ENCODE measurements at places on chromosomes 13 and 19.

DNA sequence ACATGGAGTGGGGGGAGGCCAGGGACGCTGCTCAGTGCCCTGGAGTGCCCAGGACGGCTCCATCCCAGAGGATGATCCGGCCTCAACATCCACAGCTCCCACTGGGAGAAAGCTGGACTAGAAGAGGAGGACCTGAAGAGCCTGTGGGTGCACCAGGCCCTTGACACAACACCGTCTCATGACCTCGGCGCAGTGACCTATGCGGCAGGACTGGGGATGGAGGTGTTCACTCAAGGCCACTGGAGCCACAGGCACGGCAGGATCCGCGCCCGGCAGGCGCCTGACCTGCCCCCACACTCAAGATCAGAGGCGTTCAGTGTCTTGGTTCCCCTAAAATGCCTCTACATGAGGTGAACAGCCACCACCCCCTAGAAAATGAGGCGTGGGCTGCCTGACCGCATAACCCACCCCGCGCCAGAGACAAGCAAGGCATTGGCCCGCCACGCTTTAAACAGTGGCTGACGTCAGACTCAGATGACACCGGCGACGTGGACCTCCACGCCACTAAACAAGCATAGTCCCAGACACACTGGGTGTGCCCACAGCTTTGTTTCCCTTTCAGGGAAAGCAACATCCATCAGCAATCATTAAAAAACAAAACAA, 8.0 kb downstream of the SGTA start:
- no peak for DNase-seq

GRCh38 chr13:41675306-41675705, 218.0 kb downstream of the RGCC start:
- DNase-seq = peak; percentile 55

DNA sequence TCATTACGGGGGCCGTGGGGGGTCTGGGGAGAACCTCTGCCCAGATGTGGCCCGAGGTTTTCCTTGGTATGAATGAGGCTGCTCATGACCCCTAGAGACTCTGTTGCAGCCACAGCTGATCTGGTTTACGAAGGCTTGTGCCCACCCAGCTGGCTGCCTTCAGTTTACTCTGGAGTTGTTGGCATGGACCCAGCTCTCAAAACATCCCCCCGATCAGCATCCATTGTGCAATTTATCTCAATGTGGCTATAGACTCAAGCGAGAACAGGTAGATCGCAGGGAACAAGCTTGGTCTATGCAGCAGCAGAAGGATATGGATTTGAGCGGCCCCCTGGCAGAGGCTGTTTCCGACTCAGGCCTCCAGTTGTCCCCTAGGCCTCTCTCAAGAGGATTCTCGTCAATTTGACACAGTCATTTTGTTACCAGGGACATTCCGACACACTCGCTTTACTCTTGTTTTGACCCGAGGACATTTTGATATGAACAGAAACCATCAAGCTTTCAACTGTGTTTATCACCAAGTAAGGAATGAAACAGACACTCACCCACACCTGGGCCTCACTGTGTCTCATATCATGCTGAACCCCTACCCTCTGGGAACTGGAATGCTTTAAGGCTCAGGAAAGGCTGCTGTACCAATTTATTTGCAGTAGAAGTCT, 161.5 kb downstream of the KATNAL1 start:
- DNase-seq = no peak

DNA sequence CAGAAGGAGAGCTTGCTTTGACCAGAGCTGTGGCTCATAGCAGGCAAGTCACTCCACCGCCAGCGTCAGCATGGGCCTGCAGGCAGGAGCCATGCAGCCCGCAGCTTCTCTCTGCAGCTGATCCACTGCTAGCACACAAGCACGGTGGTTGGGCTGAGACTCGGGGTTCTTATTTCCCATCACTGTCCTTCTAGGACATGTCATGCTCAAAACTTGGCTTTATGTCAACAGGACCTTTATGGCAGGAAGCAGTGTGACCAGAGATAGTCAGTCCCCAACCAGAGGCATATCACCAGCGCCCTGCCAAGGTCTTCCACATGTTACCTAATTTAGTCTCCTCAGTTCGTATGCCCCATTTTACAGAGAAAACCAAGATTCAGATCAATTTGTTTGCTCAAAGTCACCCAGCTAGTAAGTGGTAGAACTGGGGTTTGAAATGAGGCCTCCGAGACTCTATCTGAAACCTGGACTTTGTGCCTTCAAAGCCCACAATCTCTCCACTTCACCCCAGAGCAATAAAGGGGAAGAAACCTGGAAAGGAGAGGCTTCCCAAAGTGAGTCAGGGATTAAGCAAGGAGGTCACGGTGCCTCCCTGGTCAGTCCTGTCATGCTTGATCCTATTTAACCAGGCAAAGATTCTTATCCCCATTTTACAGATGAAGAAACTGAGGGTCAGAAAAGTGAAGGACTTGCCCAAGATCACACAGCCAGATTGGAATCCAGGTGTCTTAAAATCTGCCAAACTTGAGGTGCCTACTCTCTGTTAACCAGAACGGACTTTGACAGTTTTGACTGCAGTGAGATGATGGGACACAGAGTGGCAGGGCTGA, 5.1 kb downstream of the TMEM272 start:
- no peak for DNase-seq

DNA sequence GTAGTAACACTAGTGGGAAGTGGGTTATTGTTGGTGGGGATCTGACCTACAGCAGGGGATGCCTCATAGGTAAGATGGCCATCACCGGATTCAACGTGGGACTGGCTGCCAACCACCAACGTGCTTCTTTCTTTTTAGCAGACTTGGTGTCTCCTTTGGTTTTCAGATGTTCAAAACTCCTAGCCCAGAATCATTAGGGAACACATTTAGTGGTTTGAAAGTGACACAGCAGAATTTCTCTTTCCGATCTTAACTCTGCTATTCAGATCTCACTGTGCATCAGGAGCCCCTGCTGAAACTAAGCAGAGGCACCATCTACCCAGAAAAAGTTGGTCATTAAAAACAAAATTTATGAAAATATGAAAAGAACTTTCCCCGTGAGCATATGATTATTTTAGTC, 36.7 kb upstream of the PCDH8 start:
- no peak for DNase-seq

DNA sequence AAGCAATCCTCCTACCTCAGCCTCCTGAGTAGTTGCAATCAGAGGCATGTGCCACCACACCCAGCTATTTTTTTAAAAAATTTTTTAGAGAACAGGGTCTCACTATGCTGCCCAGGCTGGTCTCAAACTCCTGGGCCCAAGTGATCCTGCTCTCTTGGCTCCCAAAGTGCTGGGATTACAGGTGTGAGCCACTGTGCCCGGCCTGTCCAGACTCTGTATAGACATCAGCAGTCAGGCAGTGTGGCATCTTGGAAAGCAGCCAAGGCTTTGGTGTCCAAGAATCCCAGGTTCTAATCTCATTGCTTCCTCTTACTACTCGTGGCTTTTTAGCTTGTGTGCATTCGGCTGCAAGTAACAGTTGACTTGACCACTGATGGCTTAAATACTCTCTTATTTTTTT, 43.4 kb downstream of the BICRA start:
- no peak for DNase-seq

DNA sequence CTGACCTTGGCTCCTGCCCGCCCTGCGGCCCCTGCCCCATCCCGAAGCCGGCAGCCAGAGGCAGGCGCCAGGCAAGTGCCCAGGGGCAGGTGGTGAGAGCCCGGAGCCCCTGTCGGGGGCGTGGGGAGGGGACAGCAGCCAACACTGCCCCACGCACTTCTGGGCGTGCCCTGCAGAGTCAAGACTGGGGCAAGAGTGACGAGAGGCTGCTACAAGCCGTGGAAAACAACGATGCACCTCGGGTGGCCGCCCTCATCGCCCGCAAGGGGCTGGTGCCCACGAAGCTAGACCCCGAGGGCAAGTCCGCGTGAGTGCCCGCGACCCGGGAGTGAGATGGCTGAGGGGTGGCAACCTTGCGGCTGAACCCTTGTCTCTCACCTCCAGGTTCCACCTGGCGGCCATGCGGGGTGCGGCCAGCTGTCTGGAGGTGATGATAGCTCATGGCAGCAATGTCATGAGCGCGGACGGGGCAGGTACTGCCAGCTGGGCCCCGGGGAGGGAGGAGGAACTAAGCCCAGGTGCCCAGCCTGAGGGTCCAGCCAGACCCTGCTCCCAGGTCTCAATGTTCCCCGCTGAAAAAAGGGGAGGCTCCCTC, 17.3 kb downstream of the ANKRD24 start:
- no peak for DNase-seq

- DNase-seq = no peak
Measured at GRCh38 chr19:38317104-38317612, 1.4 kb upstream of the YIF1B start.

DNA sequence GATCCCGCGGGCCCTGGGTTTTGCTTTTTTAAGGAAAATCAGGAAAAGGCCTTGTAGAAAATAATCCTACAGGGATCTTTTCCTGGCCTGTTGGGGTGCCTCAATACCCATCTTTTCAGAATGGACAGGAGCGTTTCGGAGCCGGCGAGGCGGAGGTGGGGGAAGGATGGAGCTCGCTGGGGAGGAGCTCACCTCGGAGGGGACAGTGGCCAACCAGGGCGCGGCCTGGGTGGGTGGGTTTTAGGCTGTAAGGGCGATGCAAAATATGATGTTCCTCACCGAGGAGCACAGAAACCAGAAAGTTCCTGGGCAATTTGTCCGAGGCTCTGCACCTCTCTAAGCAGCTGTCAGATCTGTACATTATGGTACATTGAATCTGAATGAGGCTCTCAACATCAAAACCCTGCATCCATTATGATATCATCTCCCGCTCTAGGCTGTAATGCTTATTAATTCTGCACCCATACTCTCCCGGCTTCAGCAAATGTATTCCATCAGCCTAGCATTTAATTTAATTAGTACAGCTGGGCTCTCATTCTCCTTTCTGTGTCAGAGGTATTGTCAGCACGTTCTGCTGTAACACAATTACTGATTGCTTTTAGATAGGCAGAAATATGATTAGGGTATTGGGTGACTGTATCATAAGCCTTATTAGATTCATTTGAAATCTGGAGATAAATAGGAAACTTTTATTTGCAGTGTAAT, 90.3 kb upstream of the SOX1 start:
- DNase-seq = no peak

DNA sequence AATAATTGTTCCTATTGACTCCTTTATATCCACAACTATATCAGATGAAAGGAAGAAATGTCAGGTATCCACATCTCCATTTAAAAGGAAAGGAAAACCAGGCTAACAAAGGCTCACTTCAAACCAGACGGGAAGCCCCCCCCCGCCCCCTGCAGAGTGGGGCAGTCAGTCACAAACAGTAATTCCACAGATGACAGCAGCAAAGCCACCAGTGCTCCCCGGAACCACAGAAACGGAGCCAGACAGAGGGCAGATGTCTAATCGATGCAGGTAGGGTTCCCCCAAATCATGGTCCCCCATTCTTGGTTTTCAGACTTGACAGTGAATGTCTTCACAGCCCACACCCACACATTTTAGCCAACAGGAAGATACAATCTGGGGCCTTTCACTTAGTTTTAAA, 100.8 kb downstream of the STK24 start:
- no peak for DNase-seq

DNA sequence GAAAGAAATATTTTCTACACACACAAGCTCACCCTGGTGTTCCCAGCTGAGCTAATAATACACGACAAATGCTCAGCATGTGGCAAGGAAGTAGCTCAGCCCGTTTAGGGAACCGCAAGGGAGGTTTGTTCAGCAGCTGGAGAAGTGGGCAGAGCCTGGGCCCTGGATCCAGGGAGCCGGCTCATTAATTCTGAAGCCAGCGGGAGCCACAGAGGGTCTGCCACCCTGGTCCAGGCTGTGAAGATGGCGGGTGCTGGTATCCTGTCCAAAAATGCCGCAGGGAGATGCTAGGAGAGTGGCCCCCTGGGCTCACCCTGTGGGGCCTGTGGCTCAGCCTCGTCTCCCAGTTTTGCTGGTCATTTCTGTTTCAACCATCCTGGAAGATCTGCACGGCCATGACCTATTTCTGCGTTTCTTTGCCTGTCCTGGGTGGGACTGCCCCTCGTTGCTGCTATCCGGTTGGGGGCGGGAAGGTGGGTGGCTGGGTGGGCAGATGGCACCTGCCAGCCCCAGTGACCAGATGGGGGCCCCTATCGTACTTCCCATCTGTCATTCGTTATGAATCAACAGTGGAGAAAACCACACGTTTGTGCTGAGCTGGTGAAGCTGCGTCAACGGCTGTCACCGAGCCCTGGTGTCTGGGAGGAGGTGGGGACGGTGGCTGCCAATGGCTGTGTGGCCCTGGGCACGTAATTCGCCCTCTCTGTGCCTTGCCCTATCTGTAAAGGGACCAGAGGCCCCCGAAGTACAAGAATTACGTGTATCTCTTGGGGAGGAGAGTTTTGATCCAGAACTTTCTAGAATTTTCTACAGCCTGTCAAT, 2.7 kb upstream of the GNA15 start:
- DNase-seq = peak; percentile 33

DNA sequence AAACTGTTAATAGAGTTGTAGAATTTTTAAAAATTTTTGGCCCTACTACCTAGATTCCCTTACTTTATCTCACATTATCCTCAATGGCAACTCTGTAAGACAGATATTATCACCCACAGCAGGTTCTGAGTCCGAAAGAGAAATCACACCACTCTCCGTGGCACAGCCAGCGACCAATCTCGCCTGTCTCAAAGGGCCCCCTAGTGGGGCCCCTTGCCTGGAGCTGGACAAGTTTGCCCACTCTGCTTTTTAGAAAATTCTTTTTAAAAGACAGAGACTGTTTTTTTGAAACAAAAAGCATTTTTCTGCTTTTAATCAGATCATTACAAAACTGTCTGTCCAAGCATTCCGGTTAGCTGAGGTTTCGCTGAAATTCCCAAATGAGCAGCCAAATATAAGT, 21.7 kb downstream of the PHF11 start:
- DNase-seq = no peak

DNA sequence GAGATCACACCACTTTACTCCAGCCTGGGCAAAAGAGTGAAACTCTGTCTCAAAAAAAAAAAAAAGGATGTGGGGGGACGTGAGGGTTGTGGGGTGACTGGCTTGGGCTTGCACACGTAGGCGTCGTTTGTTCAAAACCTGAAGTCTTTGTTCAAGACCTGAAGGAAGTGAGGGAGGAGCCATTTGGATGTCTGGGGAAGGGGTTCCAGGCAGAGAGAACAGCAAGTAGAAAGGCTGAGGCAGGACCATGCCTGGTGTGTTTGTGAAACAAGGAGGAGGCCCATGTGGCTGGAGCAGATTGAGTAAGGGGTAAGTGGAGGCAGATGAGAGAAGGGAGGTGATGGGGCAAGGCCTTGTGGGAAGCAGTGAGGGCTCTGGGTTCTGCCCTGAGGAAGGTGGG, 27.8 kb downstream of the PIN1 start:
- no peak for DNase-seq

DNA sequence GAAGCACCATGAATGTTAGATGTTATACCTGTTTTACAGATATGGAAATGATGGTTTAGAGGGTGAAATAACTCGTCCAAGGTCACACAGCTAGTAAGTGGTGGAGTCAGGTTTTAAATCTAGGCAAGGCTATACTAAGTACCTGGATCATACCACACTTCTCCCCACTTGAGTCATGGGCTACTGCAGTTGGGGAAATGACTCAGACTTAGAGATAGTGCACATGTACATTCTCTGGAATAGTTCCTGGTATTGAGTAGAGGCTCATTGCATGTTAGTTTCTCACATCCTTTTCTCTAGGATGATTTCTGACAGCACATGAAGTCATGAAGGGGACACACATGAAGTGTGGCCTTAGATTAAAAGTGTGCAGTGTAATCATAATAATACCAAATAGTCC, 76.2 kb upstream of the TNFSF11 start:
- peak; percentile 96 for DNase-seq

GRCh38 chr19:18274781-18275356, 617 bp upstream of the IQCN start:
- DNase-seq = peak; percentile 88

Measured in iris pigment epithelial cell (primary cell).